Activated CD4-positive, alpha-beta memory T cell treated with anti-CD3 and anti-CD28 coated beads for 36 hours (primary cell): ENCODE measurements at places on chromosomes 1 and 21. TPM values are rescaled to one million over a fixed set of nuclear protein-coding genes. Genes with fewer than 3 reads are reported as not detected.

The COL8A2 gene
- not detected for total RNA-seq

The EFHD2 gene
- 60.4 TPM for total RNA-seq

The ZNF362 gene
- total RNA-seq: 8.7 TPM

The MPZ gene
- total RNA-seq: 5.8 TPM

The MX2 gene
- total RNA-seq: 25.3 TPM

The PLEKHN1 gene
- 6.0 TPM for total RNA-seq

The KCNA3 gene
- total RNA-seq: 25.6 TPM

The CRP gene
- total RNA-seq: not detected

The PRAMEF4 gene
- total RNA-seq: not detected

The L1TD1 gene
- total RNA-seq: not detected

The OLIG1 gene
- not detected for total RNA-seq
